Activated T-helper 1 cell treated with anti-CD3 and anti-CD28 coated beads, Interleukin-2, amount 50 U/mL, for 16 hours (primary cell): ENCODE measurements at places on chromosomes 2 and 18.

GRCh38 chr2:48341551-48342133, 188.3 kb upstream of the STON1 start:
- DNase-seq: no peak

DNA sequence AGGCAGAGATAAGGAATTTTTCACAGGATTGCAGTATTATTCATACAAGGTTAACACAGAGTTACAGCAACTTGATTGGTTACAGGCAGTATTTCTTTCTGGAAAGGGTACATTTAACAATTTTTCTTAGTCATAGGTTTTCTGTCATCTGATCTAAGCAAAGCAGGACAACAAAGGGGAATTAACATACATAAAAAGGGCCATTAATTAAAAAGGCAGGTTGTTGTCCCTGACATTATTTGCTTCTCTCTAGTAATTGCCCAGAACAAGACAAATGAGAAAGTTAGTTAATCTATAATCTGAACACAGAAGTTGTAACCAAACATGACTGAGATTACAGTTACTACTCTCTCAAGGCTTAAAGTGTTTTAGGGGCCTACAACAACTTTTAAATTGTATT, 291.4 kb upstream of the LRRTM4 start:
- DNase-seq: no peak

- no peak for DNase-seq
These were observed 274.5 kb downstream of the SLC8A1 start for GRCh38 chr2:40177366-40177765.

DNA sequence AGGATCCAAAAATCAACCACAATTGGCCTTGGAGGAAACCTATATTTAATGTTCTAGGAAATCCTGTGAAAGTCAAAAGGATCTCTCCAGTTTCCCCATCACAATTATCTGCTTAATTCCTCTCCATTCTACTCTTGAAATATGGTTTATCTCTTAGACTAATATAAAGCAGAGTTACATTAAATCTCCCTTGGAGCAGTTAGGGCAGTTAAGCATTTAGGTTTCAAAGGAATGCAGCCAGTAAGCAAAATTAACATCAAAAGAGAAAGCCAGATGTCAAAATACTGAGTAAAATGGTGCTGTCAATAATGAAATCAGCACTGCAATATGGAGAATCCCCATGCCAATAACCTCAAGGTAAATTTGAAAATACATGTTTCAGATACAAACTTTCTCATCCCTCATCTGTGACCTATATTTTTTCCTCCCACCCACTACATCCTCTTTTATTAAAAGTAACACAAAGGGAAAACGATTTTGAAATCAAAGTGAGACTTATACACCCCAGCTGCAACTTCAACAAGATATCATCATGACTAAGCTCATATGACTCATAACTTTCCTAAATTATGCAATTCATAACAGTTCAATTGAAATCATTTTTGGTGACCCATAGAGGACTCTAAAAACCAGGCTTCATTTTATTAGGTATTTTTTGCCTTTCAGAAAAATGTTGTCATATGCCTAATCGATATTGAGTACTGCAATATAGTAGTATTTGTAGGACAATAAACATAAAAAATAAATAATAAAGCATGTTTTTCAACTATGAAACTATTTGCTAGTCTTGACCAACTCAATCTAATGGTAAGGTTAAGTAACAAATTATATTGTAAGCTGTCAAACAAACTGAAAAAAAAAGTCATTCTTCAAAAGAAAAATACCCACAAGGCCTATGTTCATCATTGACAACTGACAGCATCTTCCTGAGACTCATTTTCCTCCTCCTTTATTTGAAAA, 3.1 kb downstream of the ADAM17 start:
- no peak for DNase-seq

DNA sequence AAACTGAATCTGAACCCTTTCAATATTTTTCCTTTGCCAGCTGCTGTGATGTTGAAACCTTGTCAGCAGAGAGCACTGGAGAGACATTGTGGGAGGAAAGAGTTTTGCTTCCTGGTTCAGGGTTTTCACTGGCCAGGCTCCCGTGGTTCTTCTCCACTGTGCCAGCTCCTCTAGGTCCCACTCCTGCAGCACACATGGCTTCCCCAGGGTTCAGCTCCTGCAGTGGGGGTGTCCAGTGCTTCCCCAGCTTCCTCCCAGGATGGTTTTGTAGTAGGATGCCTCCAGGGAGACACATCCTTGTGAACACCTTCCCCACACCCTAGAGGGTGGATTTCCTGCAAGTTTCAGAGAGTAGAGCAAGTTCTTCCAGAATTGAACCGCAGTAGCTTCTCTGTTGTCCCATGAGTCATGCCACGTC, 24.0 kb upstream of the SULT1C3 start:
- no peak for DNase-seq

- no peak for DNase-seq
These were observed 665.5 kb downstream of the NYAP2 start for GRCh38 chr2:226064932-226065570.

DNA sequence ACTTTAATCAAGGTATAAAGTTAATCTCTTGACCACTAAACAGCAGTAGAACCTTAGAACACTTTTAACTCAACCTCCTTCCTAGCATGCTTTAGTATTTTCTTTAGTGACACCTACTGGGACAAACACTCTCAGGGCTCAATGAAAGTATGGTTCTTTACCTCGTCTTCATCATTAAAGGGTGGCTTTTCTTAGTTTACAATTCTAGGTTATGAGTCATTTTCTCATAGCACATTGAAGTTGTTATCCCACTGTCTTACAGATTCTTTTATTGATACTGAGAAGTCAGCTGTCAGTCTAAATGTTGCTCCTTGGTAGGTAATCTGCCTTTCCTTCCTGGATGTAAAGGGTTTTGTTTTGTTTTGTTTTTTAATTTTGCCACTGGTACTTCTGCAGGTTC, 38.0 kb downstream of the SIGLEC15 start:
- DNase-seq: no peak

DNA sequence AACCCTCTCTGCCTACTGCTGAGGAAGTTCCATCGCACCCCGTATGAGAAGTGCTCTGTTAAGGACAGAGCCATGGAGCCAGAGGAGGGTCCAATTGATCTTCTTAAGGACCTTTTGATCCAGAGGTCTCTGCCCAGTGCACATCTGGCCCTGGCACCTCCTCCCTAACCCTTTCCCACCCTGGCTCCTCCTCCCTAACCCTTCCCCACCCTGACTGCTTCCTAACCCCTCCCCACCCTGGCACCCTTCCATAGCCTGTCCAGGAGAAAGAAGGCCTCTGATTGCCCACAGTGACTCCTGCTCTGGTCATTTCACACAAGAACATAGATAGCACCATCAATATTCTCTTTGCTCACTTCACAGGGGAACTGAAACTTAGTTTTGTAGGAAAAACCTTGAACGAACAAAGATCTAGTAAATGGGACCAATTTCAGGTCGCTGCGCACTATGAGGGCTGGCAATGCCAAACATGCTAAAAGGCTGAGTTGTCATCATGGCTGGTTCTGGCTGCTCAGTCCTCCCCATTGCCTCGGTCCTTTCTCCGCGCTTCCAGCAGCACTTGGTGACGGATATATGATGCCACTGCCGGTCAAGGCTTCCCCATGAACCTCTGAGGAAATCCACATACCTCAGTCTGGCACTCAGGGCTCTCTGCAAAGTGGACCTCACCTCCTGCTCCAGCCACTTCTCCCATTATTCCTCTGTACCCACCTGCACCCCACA, 49.2 kb downstream of the PKDCC start:
- no peak for DNase-seq

GRCh38 chr18:49733321-49733720, 80.0 kb downstream of the ACAA2 start:
- DNase-seq: no peak

GRCh38 chr2:10160203-10160955, 37.8 kb downstream of the RRM2 start:
- DNase-seq: no peak

DNA sequence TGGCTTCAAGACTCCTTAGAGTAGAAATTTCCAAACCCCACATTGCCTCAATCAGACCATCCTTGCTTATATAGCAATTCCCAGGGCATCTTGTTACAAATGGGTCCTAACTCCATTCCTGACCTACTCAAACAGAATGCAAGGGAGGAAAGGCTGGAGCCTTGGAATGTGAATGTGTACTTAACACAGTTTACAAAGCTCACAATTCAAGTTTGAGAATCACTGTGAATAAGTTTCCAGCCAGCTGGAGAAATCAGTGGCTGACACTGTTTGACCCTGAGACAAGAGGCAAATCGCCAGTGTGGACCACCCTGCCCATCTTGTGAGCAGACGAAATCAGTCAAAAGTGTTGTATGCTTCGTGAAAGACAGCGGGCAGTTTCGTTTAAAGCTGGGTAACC, 65.5 kb downstream of the SOWAHC start:
- DNase-seq: no peak

- no peak for DNase-seq
These were observed 233.1 kb upstream of the POU3F3 start for GRCh38 chr2:104620801-104621200.

GRCh38 chr2:179098080-179098689, 48.2 kb upstream of the CCDC141 start:
- DNase-seq: no peak

GRCh38 chr2:95361216-95361980, 41.1 kb upstream of the FAHD2A start:
- DNase-seq: no peak

DNA sequence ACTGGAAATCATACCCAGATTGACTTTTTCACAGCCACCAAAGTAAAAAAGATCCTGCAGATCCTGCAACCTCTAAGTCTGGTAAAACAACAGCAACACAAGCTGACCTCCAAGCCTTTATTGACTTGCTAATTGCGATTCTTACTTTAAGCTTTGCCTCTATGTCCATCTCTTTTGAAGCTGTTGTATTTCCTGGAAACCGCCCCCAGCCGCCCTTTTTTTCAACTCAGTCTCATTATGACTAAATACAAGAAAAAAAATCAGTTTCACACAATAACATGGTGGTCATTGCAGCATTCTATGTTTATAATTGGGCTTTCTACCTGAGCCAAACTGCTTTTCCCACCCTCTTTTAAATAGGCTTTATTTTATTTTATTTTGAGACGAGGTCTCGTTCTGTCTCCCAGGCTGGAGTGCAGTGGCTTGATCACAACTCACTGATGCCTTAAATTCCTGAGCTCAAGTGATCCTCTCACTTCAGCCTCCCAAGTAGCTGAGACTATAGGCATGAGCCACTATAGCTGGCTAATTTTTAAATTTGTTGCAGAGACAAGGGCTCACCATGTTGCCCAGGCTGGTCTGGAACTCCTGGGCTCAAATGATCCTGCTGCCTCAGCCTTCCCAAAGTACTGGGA, 76.2 kb downstream of the MOGAT1 start:
- no peak for DNase-seq

GRCh38 chr2:237558961-237559641, 7.3 kb upstream of the PRLH start:
- no peak for DNase-seq

- DNase-seq: no peak
These were observed 32.7 kb upstream of the HPCAL1 start for GRCh38 chr2:10269711-10270610.

- DNase-seq: no peak
These were observed 33.1 kb upstream of the MBP start for GRCh38 chr18:77165503-77166188.

- DNase-seq: no peak
These were observed 652.6 kb upstream of the CHAC2 start for GRCh38 chr2:53114991-53115390.

DNA sequence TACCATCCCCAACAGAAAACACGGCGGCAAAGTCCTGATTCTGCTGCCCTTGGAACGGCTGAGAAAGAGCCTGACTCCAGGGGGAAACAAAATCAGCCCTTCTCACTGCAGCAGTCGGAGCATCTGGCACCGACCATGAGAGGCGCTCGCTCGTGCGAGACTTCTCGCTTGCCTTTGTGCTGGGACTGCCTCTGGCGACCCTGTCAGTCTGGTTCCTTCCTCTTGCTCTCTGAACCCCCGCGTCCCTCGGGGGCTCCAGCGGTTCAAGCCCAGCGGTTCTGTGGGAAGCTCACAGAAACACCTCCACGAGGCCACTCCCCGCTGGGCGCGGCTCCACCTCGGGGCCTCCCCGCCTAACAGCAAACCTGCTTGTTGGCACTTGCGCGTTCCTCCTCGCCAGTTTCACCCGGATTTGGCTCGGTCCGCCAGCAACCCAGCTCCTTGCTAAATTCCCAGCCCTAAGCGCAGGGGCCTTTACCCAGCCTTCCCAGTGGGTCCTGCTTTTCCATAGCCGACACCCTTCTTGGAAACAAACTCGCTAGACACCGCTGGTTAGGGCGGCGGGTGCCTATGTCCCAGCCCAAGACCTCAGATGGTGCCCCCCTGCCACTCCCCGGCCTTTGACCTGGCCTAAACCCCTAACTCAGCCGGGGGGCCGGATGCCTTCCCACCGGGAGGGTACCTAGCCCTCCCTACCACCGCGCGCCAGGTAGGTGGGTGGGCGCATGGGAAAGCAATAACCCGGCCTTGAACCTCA, 2.2 kb downstream of the RND3 start:
- DNase-seq: no peak

DNA sequence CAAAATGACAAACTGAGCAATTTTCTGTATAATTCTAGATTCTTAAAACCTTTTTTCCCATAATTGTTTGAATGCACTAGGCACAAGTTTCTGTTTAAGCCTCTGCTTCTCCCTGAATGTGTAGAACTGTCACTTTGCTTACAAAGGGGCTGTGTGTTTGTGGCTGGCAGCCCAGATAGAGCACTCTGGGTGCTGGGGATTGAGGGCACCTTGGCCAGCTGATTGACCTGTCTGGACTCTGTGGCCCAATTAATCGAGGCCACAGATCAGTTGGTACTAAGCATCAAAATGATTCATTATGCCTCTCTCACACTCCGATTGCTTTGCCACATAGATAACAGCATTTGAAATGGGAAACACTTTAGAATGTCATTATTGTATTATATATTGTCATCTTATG, 12.1 kb downstream of the ST8SIA3 start:
- no peak for DNase-seq

DNA sequence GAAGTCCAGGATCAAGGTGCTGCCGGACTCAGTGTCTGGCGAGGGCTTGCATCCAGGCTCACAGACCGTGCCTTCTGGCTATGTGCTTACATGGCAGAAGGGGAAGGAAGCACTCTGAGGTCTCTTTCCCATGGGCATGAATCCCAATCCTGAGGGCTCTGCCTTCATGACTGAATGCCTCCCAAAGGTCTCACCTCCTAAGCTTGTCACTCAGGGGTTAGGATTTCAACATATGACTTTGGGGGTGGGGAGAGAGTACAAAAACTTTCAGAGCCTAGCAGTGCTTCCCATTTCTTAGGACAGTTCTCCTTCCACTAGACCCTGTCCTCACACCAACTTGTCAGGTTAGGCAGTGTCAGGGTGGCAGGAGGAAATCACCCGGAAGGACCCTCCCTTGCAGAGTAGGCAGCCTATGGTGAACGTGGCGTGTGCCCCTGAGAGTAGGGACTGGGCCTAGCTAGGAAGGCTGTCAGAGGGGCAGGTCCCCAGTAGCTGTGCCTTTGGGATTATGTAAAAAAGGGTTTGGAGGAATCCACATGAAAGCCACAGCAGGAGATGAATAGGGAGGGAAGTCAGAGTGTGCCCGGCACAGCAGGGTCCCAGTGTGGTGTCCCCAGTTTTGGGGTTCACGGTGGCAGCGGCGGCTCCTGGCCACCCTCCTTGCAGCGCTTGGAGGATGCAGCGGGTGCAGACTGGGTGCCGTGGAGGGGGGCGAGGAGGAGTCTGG, 233.3 kb downstream of the LDLRAD4 start:
- DNase-seq: no peak
